ENCODE measurements at places on chromosomes 3 and 15. TPM values are rescaled to one million over a fixed set of nuclear protein-coding genes. Genes with fewer than 3 reads are reported as not detected.

Gene SMCO1
- total RNA-seq = not detected

Gene GPR87
- not detected for total RNA-seq

Gene THAP10
- 2.4 TPM for total RNA-seq

Gene TMEM45A
- 99.8 TPM for total RNA-seq

Gene SKOR1
- total RNA-seq = 0.11 TPM

Gene PIK3CA
- 28.6 TPM for total RNA-seq

Gene ST3GAL6
- 1.3 TPM for total RNA-seq

Gene GRIP2
- total RNA-seq = 1.6 TPM

Gene ZNF385D
- 26.8 TPM for total RNA-seq

Data from articular chondrocyte of knee joint (primary cell).